ENCODE measurements at places on chromosomes 2 and 18.

- no peak for DNase-seq
Measured at GRCh38 chr18:37452015-37452414, 113.6 kb downstream of the CELF4 start.

DNA sequence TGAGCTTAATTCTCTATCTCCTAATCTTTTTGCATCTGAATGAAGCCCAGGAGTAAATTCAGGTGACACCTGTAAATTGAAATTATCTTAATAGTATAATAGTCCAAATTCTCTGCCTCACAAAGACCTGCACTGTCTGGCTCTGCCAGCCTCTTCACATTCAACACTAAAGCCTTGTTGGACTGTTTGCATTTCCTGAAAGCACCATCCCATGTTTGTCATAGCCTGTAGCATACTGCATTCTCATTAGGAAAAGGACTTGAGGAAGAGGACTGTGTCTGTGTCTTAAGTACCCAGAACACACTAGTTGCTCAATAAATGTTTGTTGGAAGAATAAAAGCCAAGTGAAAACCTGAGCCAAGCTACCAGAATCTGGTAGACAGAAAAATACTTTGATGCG lies 42.9 kb upstream of the GRHL1 start:
- DNase-seq: no peak

DNA sequence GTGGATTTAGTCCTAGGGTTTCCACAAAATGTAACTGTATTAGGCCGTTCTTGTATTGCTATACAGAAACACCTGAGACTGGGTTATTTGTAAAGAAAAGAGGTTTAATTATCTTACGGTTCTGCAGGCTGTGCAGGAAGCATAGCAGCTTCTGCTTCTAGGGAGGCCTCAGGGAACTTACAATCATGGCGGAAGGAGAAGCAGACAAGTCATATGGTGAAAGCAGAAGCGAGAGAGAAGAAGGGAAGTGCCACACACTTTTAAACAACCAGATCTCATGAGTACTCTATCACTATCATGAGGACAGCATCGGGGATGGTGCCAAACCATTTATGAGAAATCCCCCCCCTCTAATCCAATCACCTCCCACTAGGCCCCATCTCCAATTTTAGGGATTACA lies 9.5 kb upstream of the CCDC68 start:
- DNase-seq: no peak

- no peak for DNase-seq
Measured at GRCh38 chr2:227570615-227571014, 28.1 kb upstream of the SCYGR2 start.

DNA sequence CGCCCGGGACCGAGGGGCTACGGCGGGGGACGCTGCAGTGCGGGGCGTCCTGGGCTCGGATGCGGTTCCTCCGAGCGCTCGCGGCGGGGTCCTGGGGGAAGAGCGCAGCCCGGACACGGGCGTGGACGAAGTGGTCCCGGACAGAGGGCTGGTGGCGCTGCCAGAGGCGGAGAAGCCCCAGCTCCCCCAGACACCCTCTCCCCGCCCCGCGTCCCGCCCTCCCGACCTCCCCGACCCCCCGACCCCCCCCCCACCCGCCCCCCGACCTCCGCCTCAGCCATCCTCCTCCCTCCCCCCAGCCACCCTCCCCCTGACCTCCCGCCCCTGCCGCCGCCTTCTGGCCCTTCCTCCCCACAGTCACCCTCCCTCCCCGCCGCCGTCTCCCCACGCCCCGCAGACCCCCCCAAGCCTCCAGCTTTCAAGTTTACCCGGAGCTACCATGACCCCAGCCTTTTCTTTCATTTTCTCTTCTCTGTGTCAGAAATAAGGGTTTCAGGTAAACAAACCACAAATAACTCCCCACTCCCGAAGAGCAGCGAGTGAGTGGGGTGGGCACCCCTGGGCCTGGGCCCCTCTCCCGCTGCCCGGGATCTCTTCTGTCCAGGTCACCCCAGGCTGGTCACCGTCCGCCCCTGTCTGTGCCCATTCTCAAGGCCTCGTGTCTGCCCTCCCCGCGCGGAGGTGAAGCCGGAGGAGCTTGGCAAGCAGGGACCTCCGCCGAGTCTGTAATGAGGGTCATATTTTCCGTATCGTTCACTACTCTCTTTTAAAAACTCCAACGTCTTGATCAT lies 5.1 kb downstream of the NFATC1 start:
- peak; percentile 28 for DNase-seq

GRCh38 chr18:74522635-74523548 lies 11.4 kb upstream of the CNDP1 start:
- no peak for DNase-seq

DNA sequence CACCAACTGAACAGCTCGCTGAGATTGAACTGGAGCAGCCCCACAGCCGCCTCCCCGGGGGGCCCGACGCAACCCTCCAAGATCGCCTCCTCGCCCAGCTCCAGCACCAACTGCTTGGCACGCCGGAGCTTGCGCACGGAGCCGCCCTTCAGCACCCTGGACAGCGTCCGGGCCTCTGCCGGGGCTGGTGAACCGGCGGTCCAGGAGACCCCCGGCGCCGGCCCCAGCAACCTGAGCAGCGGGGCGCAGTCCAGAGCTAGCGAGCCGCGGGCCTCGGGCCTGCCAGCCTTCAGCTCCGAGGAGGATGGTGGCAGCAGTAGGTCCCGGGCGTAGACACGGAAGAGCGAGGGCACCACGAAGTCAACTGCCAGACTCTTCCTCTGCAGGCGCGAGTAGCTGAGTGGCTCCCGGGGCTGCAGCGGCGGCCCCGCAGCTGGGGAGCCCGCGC lies 1.2 kb downstream of the ALK start:
- DNase-seq: peak; percentile 15

GRCh38 chr18:62838475-62839098 lies 123.2 kb downstream of the PHLPP1 start:
- DNase-seq: no peak

DNA sequence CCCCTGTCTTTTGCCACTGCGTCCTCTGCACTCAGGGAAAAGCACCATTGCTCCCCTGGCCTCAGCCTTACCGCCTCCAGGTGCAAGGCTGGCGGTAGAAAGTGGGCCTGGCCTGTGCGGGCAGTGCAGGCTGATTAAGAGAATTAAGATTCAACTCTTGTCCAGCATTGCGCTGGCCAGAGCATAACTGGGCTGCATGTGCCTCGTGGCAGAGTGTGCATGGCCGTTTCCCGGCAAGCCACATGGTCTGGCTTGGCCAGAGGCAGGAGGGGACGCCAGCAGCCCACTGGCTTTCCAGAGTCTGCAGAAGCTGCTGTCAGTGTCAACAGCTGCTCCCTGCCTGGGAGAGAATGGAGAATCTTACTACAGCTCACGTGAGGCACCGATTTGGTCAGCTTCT lies 12.3 kb downstream of the NTSR2 start:
- no peak for DNase-seq

DNA sequence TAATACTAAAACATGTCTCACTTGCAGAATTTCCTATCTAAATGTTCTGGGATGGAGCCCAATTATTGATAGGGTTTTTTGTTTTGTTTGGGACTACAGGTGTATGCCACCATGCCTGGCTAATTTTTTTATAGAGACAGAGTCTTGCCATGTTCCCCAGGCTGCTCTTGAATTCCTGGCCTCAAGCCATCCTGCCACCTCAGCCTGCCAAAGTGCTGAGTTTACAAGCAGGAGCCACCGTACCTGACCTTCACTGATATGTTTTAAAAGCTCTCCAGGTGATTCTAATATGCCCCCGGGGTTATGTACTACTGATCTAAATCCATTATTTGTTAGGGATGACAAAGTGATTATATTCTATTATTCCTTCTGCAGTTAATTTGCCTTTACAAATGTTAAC lies 2.2 kb downstream of the ELAC1 start:
- no peak for DNase-seq

DNA sequence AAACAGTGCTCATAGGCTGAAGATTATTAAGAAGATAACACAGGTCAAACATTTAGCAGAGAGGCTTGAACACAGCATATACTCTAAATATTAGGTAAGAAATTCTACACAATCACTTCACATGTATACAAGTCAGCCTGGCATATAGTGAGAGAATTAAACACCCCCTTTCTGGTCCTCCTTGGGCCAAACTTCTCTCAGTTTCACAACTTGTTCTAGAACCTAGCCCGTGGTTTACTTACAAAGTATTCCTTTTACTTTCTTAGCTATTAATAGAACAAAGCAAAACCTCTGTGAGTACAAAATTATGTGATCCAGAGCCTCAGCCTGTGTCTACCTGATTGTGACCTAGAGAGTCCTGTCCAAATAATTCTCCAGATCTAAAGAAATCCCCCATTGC lies 562.8 kb downstream of the TNS1 start:
- no peak for DNase-seq

Data from CD8-positive, alpha-beta T cell (primary cell).